ENCODE measurements at places on chromosomes 12 and 14. TPM values are rescaled to one million over a fixed set of nuclear protein-coding genes. Genes with fewer than 3 reads are reported as not detected.

The DAO gene
- not detected for polyA plus RNA-seq

The LMO3 gene
- polyA plus RNA-seq: 8.0 TPM

The HOXC13 gene
- polyA plus RNA-seq: not detected

The SSPN gene
- 14.0 TPM for polyA plus RNA-seq

The LHX5 gene
- polyA plus RNA-seq: not detected

The SLC10A1 gene
- polyA plus RNA-seq: 0.40 TPM

Data from left lung (tissue), 14 donors.